Renal cortex interstitium (tissue), 15 donors: ENCODE measurements at places on chromosomes 5 and 9.
A peak's percentile ranks its signal among the peaks of the same experiment; 100 is the strongest.

DNA sequence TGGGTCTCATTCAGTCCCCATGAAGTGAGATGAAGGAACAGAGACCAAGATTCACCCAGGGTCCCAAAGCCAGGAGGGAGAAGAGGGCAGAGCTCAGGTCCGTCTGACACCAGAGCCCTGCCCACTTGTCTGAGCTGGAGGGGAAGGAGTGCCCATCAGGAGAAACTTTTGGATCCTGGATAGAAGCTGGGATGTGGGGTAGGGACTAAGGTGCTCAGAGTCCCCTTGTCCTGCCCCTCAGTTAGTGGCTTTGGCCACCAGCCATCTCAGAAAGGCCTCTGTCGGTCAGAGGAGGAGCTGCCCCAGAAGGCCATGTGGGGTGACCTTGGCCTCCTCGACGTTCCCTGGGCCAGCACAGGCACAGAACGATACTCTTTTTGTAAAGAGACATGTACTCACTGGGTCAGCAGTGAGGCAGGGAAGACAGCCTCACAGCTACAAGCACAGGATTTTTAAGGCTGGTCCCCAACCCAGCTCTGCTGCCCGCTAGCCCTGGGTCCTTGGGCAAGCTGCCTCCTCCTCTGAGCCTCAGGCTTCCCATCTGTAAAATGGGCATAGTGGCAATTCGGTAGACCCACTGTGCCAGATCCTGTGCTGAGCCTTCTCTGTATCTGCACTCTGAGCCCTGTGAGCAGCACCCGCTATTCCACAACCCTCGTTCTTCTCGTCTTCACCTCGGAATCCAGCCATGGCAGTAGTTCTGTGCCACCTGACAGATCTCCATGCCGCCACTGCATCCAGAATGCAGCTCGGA is 49.4 kb downstream of the C9orf50 start:
- DNase-seq, result no peak

- DNase-seq, result no peak
Measured at GRCh38 chr9:131747352-131747751, 7.5 kb upstream of the RAPGEF1 start.

GRCh38 chr5:145752947-145753346 is 82.2 kb downstream of the PRELID2 start:
- peak; percentile 6 for DNase-seq

- DNase-seq, result no peak
Measured at GRCh38 chr5:54344653-54345052, 34.3 kb upstream of the ARL15 start.

DNA sequence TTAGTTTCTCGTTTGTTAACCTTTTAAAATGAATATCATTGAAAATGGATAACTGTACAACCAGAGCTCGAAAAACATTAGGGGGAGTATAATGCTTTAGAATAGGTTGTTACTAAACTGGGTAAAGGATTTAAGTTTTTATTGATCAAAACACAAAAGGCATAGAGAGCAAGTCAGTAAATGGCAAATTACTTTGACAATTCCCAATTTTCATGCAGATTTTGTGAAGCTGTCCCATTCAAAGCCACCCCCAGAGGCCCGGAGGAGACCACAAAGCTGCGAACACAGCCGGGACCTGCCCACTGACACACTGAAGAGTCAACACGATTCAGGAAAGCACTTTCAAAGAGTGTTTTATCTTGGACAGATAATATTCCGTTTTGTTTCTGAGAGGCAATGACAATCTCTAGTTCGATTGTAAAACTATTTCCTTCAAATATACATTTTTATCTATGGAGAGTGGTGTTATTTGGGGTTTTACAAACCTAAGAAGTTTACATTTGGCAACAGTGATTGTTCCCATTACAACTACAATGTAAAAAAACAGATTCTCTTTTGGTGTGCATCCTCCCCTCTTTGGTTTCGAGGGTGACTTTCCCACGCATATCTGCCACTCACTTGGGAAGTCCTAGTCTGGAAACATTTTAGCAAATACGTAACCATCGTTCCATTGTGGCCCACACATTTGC is 182.6 kb upstream of the TBCA start:
- DNase-seq, result no peak
